ENCODE measurements at places on chromosomes 5 and 9.

DNA sequence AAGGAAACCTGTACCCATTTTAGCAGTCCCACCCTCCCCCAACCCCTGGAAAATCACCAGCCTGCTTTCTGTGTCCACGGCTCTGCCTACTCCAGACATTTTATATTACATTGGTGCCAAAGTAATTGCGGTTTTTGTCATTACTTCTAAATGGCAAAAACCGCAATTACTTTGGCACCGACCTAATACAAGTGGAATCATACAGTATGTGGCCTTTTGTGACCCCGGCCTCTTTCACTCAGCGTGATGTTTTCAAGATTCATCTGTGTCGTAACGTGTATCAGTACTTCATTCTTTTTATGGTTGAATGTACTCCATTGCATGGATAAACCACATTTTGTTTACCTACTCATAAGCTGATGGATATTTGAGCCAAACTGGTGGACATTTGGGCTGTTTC lies 9.7 kb upstream of the ORM1 start:
- no peak for DNase-seq

DNA sequence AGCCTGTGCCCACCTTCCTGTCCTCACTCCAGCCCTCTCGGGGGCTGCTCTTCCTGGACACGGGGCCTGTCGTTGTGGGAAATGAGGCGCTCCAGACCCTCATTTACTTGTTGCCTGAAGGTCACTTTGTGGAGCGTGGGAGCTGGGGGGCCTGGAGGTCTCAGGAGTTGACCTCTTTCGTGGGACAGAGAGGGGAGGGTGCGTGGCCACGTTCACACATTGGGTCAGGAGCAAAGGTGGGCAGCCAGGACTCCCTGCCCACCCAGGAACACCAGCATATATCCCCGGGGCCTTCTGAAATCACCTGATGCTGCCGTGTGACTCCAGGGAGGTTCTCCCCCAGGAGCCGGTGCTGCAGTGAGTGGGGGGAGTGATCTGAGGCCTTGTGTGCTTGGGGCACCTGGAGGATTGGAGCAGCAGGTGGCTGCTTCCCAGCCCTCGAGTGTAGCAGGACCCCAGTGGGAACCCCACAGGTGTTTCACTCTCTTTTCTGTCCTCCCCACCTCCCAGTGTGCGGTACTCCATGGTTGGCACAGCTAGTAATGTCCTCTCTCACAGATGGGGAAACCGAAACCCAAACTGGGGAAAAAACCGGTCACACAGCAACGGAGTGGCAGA lies 20.3 kb downstream of the NCS1 start:
- DNase-seq = no peak

- DNase-seq = no peak
Observed at GRCh38 chr9:27367921-27368315, 71.0 kb upstream of the EQTN start.

- no peak for DNase-seq
Observed at GRCh38 chr5:59126708-59127573, 544.1 kb downstream of the RAB3C start.

DNA sequence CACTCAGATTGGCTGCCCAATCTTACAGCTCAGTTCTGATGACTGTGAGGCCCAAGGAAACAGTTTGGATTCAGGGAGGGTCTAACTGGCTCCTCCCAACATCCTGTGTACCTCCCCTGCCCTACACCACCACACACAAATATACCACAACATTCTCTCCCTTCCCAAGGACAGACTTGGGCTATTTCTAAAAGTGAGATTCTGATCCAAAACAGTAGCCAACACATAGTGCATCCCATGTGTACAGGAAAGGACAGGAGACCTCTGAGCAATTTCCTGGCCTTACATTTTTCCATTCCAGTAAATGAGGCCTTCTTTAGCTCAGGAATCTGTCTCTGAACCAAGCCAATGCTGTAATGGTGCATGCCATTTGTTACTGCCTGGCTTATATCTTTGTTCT lies 20.8 kb downstream of the ZNF366 start:
- no peak for DNase-seq

DNA sequence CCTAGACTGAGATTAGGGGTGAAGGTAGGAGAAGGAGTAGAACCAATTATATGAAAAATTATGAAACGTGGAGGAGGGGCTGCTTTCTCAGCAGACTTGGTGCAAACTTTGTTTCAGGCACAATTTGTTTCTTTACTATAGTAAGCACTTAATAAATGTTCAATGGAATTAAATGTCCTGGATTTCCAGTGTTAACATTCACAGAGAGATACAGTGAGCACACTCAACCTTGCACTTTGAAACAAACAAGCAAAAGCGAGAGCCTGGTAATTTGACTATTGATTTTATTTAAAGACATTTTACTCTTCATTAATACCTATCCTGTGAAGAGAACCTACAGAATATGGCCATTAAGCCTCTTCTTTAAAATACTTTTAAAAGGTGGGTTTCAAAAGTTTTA lies 933 bp downstream of the LECT2 start:
- DNase-seq = no peak

DNA sequence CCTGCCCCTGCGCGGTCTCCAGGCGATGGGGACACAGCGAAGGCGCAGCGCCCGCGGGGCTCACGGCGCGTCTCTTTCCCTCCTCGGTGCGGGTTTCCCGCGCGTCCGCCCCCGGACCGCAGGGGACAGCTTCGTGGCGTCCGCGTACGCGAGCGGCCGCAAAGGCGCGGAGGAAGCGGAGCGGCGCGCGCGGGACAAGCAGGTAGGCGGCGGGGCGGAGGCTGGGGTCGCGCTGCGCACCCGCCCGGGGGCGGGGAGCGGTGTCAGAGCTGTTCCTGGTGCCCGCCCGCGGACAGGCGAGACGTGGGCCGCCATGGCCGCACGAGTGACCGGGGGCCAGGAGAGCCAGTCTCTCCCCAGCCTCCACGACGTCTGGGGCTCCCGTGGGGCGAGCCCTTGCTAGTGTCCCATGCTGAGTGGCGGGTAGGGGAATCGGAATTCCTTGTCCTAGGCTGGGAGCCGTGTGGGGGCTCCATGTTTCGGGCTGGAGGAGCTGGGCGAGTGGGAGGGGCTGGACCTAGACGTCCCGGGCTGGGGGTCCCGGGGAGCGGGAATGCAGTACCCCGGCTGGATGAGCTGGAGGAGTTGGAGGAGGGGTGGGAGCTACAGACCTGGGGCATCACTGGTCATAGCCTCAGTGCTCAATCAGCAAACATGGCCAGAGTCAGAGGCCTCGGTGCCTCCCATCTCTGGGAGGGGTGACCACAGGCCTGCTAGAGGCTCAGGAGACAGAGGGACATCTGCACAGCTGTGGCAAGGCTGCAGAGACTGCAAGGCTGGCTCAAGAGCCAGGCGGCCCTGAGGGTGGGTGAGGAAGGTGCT lies 968 bp downstream of the NKD2 start:
- DNase-seq = peak; percentile 83

DNA sequence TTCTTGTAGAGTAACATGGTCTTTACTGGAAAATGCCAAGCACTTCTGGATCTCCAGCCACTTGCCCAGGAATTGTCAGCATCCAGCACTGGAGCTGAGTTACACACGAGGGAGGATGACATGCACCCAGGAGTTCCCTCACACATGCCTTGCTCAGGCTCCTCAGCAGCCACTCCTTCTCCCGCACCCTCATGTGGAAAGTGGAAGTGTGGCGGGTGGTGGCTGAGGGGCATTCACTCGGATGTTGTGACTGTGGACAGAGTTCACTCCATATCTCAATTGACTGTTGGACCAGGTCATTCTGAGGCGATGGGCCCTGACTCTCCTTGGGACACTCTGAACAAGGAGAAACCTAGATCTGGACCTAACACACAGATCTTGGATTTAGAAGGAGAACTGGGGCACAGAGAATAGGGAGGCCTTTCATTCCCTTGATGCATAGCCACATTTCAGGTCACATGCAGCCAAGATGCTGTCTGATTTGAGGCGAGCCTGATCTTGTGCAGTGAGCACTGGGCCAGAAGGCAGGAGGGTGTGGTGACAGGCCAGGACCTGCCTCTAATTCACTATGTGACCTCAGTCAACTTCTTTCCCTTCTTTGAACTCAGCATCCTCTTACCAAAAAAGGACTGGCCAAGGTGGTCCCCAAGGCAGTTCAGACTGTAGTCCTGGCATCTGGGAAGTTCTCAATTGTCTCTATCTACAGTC lies 62.1 kb downstream of the CYSTM1 start:
- DNase-seq = peak; percentile 72

DNA sequence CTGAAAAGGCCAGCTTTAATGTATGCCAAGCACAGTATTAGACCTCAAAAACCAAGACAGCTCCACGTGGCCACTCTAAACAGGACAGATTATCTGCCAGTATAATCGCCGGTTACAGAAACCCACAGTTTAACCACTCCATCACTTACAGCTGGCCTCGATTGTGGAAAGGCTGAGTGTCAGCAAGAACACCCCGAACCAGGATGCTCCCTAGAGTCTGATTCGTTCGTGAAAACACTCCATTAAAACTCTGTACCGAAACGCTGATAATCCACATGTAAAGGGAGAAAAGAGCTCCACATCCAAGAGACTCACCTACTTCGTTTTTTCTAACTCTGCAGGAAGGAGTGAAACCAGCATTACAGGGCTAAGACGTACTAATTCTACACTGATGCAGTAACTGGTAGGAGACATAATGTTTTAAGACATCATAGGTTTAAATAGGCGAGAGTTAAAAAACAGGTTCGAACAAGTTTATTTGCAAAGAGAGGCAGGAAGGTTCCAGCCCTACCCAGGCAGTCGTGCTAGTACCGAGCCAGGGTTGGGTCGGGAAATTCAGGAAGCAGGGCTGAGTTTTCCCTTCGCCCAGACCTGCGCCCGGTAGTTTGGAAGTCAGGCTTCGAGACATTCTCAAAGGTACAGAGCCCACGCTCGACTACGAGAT lies 949 bp downstream of the SERINC5 start:
- DNase-seq = peak; percentile 89

DNA sequence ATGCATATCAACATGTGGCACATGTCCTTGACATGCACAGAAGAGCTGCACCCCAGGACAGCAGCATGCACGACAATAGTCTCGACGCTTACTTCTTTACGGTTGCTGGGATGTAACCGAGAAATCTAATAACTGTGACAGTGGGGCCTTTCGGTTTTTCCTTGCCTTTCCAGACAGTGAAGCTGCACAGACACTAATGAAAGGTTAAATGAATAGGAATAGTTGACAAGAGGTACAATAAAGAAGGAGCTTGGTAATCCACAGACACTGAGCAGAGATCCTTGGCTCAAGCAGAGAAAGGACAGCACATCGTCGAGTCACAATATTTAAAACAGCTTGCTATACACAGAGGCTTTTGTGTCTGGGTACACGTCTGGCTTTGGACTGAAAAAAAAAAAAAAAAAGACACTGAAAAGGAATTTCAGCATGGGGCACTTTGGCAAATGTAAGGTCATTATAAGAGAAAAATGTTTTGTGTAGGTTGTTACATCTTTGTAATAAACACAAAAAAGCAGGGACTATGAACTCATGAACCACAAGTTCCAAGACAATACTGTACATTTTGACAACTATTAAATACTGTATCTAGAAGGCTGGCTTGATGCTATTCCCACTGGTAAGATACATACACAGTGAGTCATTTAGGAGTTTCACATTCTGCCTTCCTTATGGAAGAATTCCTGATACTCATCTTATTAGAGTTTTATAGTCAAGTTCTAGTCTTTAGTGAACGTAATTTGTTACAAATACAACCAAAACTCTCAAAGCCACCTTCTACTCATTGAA lies 5.6 kb downstream of the BNC2 start:
- DNase-seq = no peak

- no peak for DNase-seq
Observed at GRCh38 chr5:174876-175465, 16.3 kb upstream of the LRRC14B start.

DNA sequence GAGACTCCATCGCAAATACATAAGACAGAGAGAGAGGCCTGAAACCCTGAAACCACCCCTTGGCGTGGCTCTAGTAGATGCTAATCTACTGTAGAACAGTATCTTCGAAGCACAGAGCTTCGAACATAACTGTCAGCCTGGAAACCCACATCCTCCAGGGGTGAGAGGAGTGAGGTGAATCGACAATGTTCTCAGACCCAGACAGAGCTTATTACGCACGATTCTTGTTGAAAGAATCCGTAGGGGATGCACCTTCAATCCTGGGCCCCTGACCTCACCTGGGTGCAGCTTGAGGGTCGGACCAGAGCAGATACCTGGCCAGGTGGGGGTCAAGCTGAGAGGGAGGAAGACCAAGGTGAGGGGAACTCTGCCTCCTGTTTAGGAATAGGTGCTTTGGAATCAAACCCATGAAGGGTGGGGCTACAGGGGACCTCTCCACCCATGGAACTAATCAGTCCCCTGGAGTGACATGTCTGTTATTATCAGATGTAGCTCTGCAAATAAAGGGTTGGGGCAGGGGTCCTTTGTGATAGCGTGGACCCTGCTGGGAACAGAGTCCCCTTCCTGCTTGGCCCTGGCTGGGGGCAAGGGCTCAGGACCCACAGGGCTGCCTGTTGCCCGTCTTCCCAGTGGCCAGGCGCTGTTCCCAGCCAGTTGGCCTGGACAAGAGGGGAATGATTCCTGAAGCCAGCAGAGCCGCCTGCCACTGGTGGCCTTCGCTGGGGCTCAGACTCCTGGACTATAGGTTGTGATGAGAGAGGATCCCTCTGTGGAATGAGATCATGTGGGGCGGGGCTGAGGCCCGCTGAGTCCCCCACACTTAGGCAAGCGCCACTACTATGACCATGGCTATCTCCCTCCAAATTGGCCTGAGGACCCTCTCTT lies 41.2 kb downstream of the DBH start:
- DNase-seq = no peak
